H9 (cell line): ENCODE measurements at places on chromosomes 1 and 21. TPM values are rescaled to one million over a fixed set of nuclear protein-coding genes. Genes with fewer than 3 reads are reported as not detected.

SLC39A1 gene
- total RNA-seq: 161 and 170 TPM in 2 replicates

KRTAP13-2 gene
- not detected in 2 replicates for total RNA-seq

- no peak overlapping the region for H3K27ac ChIP-seq
- DNase-seq: no peak
- no peaks in the 10 kb centered on the region for H3K36me3 ChIP-seq
- no peak overlapping the region for H3K4me3 ChIP-seq
Observed at GRCh38 chr1:94100785-94101612, 19.9 kb downstream of the ABCA4 start.

DNA sequence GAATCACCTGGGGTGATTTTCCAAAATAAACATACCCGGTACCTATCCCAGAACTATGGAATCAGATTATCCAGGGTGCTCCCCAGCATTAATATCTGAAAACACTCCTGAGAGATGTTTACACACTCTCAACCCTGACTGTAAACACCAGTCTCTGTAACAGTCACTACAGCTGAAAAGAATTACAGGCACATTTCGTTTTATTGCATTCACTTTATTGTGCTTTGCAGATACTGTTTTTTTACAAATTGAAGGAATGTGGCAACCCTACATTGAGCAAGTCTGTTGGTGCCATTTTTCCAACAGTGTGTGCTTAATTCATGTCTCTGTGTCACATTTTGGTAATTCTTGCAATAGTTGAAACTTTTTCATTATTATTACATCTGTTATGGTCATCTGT is 31.8 kb downstream of the HSF2BP start:
- no peak for DNase-seq
- peaks cover 6% of the 10 kb centered on the region for H3K36me3 ChIP-seq
- H3K4me1 ChIP-seq: no peaks in the 10 kb centered on the region
- no peak overlapping the region for H3K4me3 ChIP-seq

BNIPL gene
- 1.2 and 1.5 TPM in 2 replicates for total RNA-seq

NEGR1 gene
- total RNA-seq: 0.13 and 0.44 TPM in 2 replicates
